Activated CD4-positive, CD25-positive, alpha-beta regulatory T cell treated with anti-CD3 and anti-CD28 coated beads, Interleukin-2, amount 50 U/mL, for 24 hours (primary cell): ENCODE measurements at places on chromosomes 2 and 18.
A peak's percentile ranks its signal among the peaks of the same experiment; 100 is the strongest.

GRCh38 chr2:201132518-201132917 lies 16.6 kb downstream of the CFLAR start:
- ATAC-seq = peak; percentile 13

DNA sequence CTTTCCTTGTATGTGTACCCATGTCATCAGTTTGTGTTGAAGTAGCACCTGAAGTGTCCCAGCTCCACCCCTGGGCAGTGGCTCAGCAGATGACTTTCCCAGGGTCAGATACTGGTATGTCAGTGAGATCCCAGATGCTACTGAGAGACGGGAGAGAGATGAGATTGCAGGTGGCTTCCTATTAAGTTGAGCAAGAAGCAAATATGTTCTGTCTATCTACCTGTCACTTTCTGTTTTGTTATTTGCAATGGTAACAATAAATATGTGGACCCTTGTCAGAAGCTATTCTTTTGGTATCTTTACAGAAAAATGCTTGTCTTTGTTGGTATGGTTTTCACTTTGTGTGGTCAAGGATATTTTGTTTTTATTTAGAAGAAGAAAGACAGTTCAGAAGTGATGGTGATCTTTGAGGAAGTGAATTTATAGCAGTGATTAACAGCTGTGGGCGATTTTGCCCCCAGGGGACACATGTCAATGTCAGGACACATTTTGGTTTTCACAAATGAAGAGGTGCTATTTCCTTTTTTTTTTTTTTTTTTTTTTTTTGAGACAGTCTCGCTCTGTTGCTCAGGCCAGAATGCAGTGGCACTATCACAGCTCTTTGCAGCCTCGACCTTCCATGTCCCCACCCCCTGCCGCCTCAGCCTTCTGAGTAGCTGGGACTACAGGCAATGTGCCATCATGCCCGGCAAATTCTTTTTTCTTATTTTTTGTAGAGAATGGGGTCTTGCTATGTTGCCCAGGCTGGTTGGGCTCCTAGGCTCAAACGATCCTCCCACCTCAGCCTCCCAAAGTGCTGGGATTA lies 21.4 kb downstream of the MGAT5 start:
- ATAC-seq = peak; percentile 9

GRCh38 chr2:31297751-31298150 lies 63.8 kb downstream of the EHD3 start:
- peak; percentile 87 for ATAC-seq

DNA sequence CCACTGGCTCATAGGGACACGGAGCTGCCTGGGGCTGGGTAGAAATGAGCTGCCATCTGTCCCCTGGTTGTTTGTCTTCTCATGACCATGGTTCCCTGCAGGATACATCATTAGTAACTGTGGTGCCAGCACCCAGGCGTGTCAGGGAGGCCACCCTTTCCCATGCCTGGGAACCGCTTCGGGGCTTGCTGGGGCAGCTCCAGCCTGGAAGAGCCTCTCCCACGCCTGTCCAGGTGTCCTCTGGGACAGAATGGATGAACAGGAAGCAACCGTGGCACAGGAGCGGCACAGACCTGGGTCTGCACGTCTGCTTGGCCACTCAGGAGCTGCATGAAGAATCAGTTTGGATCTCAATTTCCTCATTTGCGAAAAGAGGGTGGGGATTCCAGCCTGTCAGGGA lies 34.8 kb downstream of the SDC1 start:
- no peak for ATAC-seq

DNA sequence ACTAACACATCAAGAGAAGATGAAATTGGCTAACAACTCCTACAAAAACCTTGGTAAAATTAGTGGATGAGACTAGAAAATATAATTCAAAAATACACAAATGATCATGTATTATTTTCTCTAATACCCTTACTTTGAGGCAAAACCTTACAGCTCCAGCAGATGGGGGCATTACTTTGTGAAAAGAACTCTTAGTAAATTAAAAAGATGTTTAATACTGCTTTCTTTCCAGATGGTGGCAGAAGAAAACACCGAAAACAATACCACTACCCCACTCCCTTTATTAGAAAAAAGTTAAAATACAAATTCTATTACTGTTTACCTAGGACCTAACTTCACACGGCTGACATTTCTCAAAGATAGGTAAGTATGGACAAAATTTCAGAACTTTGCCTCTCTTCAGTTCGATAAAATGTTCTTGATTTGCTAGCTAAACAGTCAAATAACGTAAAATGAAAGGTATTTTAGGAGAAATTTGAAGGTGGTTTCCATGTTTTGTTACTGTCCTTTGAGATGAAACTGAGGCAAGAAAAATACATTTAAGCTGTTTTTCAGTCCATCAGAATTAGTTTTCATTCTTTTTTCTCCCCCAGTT lies 30.6 kb downstream of the ORC4 start:
- ATAC-seq = peak; percentile 38

GRCh38 chr2:78978340-78978739 lies 47.2 kb upstream of the REG3G start:
- no peak for ATAC-seq
